Stimulated activated CD4-positive, alpha-beta T cell treated with anti-CD3 and anti-CD28 coated beads, Interleukin-15, amount 100 ng/mL, for 24 hours (primary cell): ENCODE measurements at places on chromosomes 2 and 18.

DNA sequence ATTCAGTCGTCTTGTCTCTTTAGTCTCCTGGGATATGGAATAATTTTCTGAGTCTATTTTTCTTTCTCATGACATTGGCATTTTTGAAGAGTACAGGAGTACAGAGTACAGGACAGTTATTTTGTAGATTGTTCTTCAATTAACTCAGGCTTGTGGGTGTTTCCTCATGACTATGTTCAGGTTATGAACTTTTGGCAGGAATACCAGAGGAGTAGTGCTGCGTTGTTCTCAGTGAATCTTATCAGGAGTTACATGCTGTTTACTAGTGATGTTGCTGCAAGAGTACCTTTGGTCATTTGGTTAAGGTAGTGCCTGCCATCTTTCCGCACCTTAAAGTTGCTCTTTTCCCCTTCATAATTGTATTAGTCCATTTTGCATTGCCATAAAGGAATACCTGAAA lies 41.3 kb upstream of the AGFG1 start:
- no peak for DNase-seq

DNA sequence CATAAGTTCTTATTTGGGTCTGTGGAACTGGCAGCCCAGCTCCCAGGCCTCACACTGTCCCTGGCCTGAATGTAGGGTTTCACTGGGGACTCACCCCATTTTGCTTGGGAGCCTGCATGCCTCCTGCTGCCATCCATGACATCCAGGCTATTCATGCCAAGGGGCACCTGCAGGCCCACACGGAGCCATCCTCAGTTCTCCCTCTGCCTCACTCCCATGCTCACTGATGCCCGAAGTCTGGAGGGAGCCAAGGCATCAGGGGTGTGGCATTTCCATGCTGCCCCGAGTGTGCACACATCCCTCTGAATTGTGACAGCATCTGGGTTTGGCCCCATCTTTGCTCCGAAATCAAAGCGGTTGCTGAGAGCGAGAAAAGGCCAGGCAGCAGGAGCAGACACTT lies 67.4 kb upstream of the ZNF804A start:
- no peak for DNase-seq

DNA sequence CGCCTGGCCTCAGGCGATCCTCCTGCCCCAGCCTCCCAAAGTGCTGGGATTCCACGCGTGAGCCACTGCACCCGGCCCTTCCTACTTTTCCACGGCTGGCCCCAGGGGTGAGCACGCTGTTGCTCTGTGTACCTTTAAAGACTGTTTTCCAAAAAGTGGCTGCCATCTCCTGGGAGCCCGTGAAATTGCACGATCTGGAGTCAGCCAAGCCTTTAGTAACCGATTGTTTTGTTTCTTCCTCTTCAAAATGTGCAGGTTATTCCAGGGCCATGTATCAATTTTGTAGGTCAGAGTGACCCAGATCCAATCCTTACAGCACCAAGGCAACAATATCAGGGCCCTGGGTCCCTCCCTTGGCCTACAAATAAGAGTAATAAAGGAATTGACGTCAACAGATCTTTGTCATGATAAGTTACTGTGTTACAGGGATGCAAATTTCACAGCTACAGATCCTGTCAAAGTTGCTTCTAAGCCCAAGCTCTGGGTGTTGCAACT lies 135.6 kb upstream of the ZNF236 start:
- peak; percentile 29 for DNase-seq

- DNase-seq: peak; percentile 79
Measured at GRCh38 chr2:111054791-111055691, 65.7 kb upstream of the BCL2L11 start.

DNA sequence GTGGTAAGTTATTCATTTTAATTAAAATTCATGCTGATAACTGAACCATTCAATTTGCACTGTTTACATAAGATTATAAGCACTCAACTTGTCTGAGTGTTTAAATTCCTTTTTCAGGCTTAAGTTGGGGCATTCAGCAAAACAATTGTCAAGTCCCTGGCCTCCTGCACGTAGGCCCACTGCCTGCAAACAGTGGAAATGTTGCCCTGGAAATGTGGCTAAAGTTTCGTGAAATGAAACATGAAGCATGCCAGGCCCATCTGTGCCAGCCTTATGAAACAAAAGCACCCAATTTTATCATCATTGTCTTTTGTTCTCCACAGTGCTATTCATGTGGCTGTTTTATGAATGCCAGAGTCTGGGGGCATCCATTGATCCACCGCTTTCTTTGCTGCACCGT lies 163.7 kb downstream of the PTGR3 start:
- DNase-seq: no peak

DNA sequence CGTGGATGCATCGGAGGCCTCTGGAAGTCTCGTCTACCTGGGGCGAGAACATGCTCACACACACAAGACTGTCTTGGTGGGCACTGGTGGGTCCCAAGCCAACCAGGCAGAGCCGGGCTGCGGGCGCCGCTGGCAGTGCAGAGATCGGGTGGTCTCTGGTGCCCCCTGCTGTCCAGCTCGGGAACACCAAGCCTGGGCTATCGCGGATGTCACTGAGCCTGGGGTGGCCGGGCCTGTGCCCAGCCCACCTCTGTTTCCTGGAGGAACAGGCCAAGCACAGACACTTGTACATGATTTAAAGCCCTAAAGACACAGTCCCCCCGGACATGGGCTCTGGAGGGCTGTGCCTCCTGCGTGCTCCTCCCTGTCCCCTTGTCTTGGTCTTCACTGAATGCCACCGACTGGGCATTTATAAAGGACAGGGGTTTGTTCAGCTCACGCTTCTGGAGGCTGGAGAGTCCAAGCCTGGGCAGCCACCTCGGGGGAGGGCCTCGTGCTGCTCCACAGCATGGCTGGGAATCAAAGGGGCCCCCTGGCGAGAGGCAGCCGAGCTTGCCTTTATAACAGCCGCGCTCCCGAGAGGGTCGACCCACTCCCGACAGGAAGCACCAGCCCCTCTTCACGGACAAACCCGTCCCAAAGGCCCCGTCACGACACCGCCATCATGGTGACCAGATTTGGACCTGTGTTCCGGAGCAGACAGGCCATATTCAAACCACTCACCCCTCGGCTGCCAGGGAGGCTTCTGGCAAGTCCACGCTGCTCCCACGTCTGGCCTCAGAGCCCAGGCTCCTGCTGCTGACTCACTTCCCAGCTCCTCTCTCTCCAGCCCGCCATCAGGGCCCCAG lies 3.6 kb upstream of the OTOS start:
- peak; percentile 83 for DNase-seq

GRCh38 chr2:68176657-68177056 lies 19.0 kb downstream of the PNO1 start:
- DNase-seq: no peak

- DNase-seq: peak; percentile 42
Measured at GRCh38 chr2:230762317-230762896, 49.8 kb downstream of the CAB39 start.

DNA sequence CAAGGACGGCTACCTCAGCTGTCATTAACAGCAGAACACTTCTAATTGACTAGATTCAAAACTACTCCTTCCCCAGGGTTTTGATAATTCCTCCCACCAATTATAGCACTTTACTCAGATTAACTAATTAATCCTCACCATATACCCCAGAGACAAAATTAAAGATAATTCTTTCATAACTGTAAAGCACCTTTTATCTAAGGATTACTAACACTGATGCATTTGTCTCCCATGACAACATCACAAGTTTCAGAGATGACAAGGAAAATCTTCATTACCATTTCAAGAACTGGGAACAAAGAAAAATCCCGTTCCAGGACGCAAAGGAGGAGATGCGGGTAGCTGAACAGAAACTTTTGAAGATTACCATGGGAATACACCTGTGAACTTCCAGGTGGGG lies 129.4 kb upstream of the ITGA6 start:
- DNase-seq: no peak

DNA sequence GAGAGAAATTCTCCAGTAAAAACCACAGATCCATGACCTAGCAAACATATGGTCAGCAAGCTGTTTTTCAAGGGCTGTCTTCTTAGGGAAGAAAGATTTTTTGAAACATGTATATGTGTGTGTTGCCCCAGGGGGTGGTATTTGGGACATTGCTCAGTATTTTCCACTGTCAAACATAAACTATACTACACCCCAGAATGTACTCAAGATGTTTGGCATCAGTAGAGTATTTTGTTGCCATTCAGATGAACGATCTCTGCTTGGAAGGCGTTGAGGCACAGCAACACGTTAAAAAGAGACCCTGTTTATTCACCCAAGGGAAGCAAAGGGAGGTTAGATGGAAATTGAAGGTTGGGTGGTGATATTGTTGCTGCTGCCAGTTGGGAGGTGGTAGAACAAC lies 30.0 kb downstream of the EEF1B2 start:
- DNase-seq: no peak

DNA sequence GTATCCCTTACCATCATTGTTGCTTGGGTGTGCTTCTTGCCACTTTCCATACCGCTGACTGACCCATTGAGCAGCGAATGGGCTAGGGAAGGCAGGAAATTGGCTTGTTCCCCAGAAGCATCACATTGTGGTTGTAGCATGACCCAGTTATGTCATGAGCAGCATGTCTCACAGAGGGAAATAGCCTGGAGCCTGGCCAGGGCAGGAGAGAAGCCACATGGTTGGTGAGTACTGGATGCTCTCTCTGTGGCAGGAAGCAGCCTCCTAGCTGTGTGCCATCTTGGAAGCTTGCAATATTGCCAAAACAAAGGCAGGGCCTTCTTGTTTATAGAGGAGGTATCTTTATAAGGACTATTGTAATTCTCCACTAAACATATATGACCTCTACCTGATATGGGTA lies 482.6 kb downstream of the PIK3C3 start:
- DNase-seq: no peak

GRCh38 chr2:95313296-95314131 lies 16.4 kb downstream of the KCNIP3 start:
- no peak for DNase-seq

GRCh38 chr18:3604498-3605408 lies 154.8 kb downstream of the TGIF1 start:
- peak; percentile 50 for DNase-seq

- no peak for DNase-seq
Measured at GRCh38 chr2:231568098-231568784, 24.4 kb upstream of the TEX44 start.

DNA sequence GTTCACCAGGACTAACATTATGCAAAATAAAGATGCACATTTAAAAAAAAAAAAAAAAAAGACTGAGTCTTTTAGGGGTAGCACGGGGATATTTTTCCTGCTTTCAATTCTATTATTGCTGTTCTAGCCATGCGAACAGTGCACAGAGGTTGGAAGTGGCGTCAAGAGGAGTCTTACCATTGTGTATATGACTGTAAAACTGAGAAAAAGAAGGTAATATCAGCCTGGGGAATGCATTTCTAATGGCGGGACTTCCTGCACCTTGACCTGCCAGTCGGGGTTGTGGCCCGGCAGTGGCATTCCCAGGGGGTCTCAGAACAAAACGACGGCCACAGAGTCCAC lies 48.5 kb upstream of the ATP6V1B1 start:
- DNase-seq: no peak

DNA sequence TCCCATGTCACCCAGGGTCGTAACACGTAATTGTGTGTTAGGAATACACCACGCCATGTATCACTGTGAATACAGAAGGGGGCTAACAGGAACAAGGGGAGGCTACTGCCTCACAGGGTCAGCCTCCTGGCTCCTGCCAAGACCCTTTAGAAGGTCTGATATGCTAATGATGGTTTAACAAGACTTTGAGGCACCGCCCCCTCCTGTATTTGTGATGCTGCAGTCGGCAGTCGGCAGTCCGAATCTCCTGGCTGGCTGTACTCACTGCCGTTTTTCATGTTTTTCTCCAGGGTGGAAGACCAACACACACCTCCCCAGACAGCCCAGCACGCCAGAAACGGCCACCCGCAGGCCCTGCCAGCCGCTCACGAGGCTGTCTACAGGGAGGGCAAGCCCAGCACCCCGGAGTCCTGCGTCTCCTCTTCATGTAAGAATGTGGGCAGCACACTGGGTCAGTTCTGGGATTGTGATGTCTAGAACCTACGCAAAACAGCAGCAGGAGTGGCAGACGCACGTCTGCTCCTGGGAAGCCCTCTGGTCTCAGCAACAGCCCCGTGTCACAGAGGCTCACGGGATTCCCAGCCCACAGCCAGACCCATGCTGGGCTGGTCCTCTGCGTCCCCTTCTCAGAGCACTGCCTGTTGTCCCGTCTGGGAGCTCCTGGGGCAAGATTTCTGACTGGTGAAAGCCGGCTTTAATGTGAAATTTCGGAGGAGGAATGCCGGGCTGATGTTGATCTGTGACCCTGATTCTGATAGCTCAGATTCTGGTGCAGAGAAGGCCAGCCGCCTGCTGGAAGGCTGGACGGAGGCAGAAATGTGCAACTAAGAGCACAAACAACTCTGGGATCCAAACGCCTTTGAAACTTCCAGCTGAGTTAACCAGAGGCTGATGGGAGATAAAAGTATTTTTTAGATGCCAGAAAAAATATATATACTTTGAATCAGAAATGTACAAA lies 39.7 kb upstream of the B3GNT7 start:
- DNase-seq: no peak

DNA sequence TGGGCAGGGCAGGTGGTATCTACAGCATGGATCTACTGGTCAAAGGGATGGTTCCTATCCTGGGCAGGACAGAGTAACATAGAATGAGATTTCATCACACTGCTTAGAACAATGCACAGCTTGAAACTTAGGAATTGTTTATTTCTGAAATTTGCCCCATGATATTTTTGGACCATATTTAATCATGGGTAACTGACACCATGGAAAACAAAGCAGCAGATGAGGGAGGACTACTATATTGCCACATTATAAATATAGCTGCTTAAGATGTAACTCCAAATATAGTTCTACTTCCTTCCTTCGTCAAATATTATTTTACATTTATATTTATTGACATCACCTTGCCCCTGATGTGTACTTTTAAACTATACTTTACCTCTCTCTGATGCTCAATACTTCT lies 254.7 kb downstream of the PTPRM start:
- no peak for DNase-seq

- peak; percentile 54 for DNase-seq
Measured at GRCh38 chr2:9099341-9099751, 95.9 kb upstream of the MBOAT2 start.

DNA sequence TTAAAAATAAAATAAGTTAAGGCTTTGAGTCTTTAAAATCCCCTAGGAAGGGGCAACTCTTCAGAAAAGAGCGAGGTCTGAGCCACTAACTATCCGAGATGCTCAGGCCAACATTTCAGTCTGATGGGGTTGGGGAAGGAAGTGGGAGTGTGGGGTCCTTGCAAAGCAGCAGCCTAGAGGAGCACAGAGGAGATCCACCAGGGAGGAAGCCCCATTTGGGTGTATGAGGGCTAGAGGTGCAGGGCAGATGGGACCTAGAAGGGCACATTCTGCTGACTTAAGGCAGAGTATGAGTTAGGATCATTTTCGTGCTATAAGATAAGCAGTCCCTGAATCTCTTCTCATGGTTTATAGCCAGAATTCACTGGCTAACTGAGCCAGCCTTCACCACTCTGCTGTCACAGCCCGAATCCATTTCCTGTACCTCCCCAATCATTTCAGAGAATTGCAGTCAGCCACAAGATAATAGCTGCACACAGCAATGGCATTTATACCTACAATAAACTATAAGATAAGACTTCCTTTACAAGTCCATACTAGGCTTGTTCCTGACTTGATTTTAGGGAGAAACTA lies 37.0 kb downstream of the MRPL30 start:
- DNase-seq: no peak
